ENCODE measurements at places on chromosomes 5 and 9. TPM values are rescaled to one million over a fixed set of nuclear protein-coding genes. Genes with fewer than 3 reads are reported as not detected.

TMEFF1 gene
- total RNA-seq = 0.22 TPM

PCDHB10 gene
- total RNA-seq = 2.4 TPM

TEK gene
- total RNA-seq = 19.1 TPM

KLHL9 gene
- 24.8 TPM for total RNA-seq

CSF1R gene
- total RNA-seq = 152 TPM

ANKH gene
- 34.1 TPM for total RNA-seq

C7 gene
- 75.7 TPM for total RNA-seq

PCDH12 gene
- total RNA-seq = 2.4 TPM

IL31RA gene
- total RNA-seq = not detected

TERT gene
- not detected for total RNA-seq

PKN3 gene
- 2.4 TPM for total RNA-seq

PCDHGA5 gene
- total RNA-seq = 5.8 TPM

AQP7 gene
- 498 TPM for total RNA-seq

ENHO gene
- 1.5 TPM for total RNA-seq

XPA gene
- total RNA-seq = 18.7 TPM

MLANA gene
- not detected for total RNA-seq

AQP3 gene
- total RNA-seq = 2.1 TPM

CTSV gene
- total RNA-seq = 1.0 TPM

CXXC5 gene
- 33.3 TPM for total RNA-seq

CDKN2B gene
- 85.7 TPM for total RNA-seq

NPR3 gene
- total RNA-seq = 19.6 TPM

SLC6A19 gene
- not detected for total RNA-seq

NRARP gene
- total RNA-seq = 3.3 TPM

TXNDC8 gene
- not detected for total RNA-seq

IRGM gene
- 0.44 TPM for total RNA-seq

PPP3R2 gene
- not detected for total RNA-seq

MBLAC2 gene
- 5.2 TPM for total RNA-seq

BNC2 gene
- 17.2 TPM for total RNA-seq

CCDC171 gene
- 3.4 TPM for total RNA-seq

GLIPR2 gene
- total RNA-seq = 86.4 TPM

LCN1 gene
- not detected for total RNA-seq

NIPAL4 gene
- total RNA-seq = not detected

PTGES gene
- 34.5 TPM for total RNA-seq

KCNV2 gene
- total RNA-seq = not detected

TBC1D9B gene
- total RNA-seq = 87.6 TPM

GFPT2 gene
- 27.3 TPM for total RNA-seq

FBP2 gene
- not detected for total RNA-seq

ANXA1 gene
- total RNA-seq = 1,153 TPM

PAEP gene
- not detected for total RNA-seq

APBA1 gene
- 16.0 TPM for total RNA-seq

CKMT2 gene
- 2.0 TPM for total RNA-seq

GGTA1 gene
- 30.9 TPM for total RNA-seq

SPATA31E1 gene
- not detected for total RNA-seq

JAKMIP2 gene
- 0.19 TPM for total RNA-seq

LIX1 gene
- total RNA-seq = not detected

NME5 gene
- not detected for total RNA-seq

VAV2 gene
- total RNA-seq = 3.6 TPM

All from subcutaneous adipose tissue (tissue), 4 donors.